ENCODE measurements at places on chromosomes 5 and 9. TPM values are rescaled to one million over a fixed set of nuclear protein-coding genes. Genes with fewer than 3 reads are reported as not detected.

The MEF2C gene
- not detected for total RNA-seq

The PTGS1 gene
- total RNA-seq, result 1.3 TPM

The TMEM252 gene
- not detected for total RNA-seq

The ANKRD34B gene
- not detected for total RNA-seq

The FOXD4L3 gene
- not detected for total RNA-seq

The NAIF1 gene
- 8.0 TPM for total RNA-seq

The SGCD gene
- total RNA-seq, result 4.0 TPM

The KIF20A gene
- total RNA-seq, result 47.9 TPM

The IL13 gene
- total RNA-seq, result not detected
